ENCODE measurements at places on chromosomes 13 and 19. TPM values are rescaled to one million over a fixed set of nuclear protein-coding genes. Genes with fewer than 3 reads are reported as not detected.

DNA sequence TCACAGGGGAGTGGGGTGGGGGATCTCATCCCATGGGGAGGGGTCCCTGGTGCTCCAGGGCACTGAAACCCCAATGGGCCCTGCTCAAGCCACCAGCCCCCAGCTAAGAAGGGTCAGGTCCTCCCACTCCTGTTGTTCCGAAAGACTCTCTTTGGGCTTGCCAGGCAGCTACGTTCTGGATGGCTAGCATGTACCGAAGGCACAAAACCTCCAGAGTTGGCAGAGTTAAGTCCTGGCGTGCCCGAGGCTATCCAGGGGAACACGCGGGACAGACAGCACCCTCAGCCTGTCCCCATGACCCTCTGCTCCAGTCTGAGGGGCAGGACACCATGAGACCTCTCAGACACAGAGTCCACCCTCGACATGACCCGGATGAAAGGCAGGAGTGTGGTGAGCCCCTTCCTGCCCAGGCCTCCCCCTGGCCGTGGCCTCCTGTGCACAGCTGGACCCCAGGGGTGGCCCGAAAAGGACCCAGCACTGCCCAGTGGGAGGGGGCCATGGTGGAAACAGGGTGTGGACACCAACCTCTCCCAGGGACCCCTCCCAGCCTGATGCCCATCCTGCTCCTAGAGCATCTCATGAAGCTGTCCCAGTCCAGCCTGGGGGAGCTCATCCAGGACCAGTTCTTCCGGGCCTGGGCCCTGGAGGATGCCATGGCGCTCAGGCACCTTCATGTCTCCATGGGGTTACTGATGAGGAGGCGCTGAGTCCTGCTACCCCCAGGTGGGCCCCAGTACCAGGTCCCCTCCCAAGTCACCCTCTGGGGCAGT is 53.0 kb upstream of the TPM4 start:
- no peaks in the 10 kb centered on the region for H3K36me3 ChIP-seq
- DNase-seq = peak; percentile 1
- no peak overlapping the region for H3K4me3 ChIP-seq
- no peak overlapping the region for H3K27ac ChIP-seq
- H3K4me1 ChIP-seq = peaks cover 10% of the 10 kb centered on the region

Gene RNF126
- 83.0 TPM for total RNA-seq

- no peak for DNase-seq
- no peak overlapping the region for H3K4me3 ChIP-seq
- no peaks in the 10 kb centered on the region for H3K36me3 ChIP-seq
- no peaks in the 10 kb centered on the region for H3K27me3 ChIP-seq
- no peaks in the 10 kb centered on the region for H3K4me1 ChIP-seq
Observed at GRCh38 chr13:93450191-93450621, 223.6 kb downstream of the GPC6 start.

DNA sequence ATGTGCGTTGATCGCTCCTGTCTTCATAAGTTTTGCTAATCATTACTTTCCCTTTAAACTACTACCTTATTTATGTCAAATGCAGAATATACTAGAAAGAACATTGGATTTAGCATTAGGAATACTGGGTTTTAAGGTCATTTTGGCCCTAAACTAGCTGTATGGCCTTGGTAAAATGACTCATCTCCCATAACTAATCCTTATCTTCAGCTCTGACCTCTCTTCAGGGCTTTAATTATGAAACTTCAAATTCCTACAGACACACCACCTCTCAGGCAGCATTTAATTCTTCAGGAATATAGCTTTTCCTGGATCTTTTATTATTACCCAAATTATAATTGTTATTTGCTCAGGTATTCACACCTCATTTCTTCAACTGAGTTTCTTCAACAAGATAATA is 121.2 kb downstream of the STARD13 start:
- no peaks in the 10 kb centered on the region for H3K4me1 ChIP-seq
- H3K27ac ChIP-seq = no peak overlapping the region
- H3K4me3 ChIP-seq = no peak overlapping the region
- H3K27me3 ChIP-seq = peaks cover 3% of the 10 kb centered on the region

DNA sequence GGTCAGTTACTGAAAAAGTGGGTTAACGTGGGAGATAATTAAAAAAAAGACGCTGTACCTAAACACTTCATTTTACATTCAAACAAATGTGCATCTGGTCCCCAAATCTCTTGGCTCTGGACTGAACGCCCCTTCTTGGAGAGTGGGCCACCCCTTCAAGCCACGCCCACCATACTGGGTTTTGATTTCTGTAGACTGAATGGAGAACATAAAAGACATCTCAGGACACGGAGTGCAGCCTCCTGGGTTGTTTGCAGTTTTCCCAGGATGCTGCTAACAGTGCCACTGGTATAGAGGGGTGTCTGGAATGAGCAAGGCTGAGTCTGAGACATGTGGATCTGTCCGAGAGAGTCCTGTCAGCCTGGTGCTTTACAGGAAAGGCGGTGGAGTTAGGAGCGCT is 10.6 kb downstream of the TFDP1 start:
- no peaks in the 10 kb centered on the region for H3K4me1 ChIP-seq
- H3K4me3 ChIP-seq = no peak overlapping the region
- H3K27ac ChIP-seq = no peak overlapping the region
- no peak for DNase-seq
- peaks cover 70% of the 10 kb centered on the region for H3K36me3 ChIP-seq

DNA sequence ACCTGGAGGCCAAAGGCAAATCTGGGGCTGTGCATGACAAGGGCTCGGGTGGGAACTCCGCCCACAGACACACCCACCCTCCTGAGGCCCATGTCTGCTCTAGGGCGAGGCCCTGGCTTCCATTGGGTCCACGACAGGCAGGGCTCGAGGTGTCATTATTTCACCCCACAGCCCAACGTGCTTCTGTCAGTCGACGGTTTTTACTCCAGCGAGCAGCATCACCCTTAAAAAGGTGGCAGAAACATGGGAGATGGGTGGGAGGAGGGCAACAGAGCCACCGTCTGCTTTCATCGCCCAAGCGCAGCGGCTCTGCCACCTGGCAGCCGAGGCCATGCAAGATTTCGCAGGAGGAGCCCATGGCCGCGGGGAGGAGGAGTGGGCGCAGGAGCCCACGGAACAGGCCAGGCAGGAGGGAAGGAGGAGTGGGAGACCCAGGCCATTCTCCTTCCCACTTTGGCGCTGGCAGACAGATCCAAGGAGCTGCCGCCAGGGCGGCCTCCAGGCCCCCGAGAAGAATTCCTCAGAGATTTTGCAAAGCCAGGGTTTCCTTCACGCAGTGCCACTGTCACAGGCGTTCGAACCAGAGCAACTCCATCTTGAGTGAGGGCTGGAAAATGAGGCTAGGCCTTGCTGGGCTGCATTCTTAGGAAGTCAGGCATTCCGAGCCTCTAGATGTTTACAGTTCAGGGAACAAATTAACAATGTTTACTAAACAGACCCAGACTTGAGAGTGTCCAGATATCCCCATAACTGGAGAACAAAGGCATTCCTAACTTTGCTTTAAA is 49.3 kb upstream of the TUBGCP3 start:
- H3K36me3 ChIP-seq = no peaks in the 10 kb centered on the region
- H3K27ac ChIP-seq = no peak overlapping the region
- peaks cover 8% of the 10 kb centered on the region for H3K27me3 ChIP-seq
- H3K4me3 ChIP-seq = no peak overlapping the region
- no peak for DNase-seq
- peaks cover 12% of the 10 kb centered on the region for H3K4me1 ChIP-seq

Gene CHAF1A
- 78.9 TPM for total RNA-seq

Data from activated CD4-positive, alpha-beta T cell treated with anti-CD3 and anti-CD28 coated beads for 36 hours (primary cell).